ENCODE measurements at places on chromosomes 5 and 9. TPM values are rescaled to one million over a fixed set of nuclear protein-coding genes. Genes with fewer than 3 reads are reported as not detected.

Gene OR1J2
- total RNA-seq = 0.30 TPM

Gene CD274
- total RNA-seq = 4.7 TPM

Gene NDUFS4
- 23.3 TPM for total RNA-seq

- DNase-seq = no peak
Observed at GRCh38 chr5:21058289-21058688, 1070.3 kb upstream of the CDH18 start.

- DNase-seq = no peak
Observed at GRCh38 chr9:89880721-89881120, 275.9 kb downstream of the GADD45G start.

GRCh38 chr5:135822286-135822685 is 12.2 kb upstream of the SLC25A48 start:
- DNase-seq = no peak

DNA sequence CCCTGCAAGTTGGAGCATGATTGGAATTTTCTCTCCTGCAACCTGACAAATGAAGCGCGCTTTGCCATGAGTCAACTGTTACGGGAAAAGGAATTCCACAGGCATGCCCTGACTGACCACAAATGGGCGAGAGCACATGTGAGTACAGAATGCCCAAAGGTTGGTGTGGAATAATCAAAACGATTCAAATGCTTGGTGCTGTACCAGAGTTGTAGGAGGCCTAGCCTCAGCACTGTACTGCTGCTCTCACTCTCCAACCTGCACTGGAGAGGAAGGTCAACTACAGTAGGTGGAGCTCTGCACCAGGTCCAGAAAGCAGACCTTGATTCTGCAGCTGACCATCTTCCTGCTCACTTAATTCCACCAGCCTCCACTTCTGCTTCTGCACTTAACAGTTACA is 406.9 kb upstream of the ACTBL2 start:
- DNase-seq = no peak

GRCh38 chr9:133621725-133622267 is 12.6 kb upstream of the FAM163B start:
- no peak for DNase-seq

Data from T-helper 17 cell (primary cell).